NCI-H2029 treated with DMSO at 0.1 percent for 48 hours (cell line): ENCODE measurements at places on chromosomes 5 and 9.

DNA sequence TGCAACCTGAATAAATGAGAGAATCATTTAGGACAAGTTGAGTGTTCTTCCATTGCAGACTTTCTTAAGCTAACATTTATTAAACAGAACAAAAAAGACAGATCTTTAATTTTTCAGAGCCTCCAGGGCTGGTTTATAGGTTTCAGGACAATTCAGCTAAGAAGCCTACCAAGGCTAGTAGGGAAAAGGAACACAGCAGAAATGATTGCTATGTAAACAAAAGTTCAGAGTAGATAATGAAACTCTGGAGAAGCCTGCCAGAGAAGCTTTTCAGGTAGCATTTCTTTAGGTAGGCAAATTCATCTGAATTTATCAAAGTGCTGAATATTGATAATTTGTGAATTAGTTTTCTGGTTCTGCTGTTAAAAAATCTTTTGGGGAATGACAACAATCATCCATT, 264.2 kb downstream of the DEPDC1B start:
- no peak for DNase-seq

GRCh38 chr9:97479496-97480159, 21.8 kb upstream of the TMOD1 start:
- DNase-seq = no peak

GRCh38 chr5:2260211-2261003, 377.7 kb upstream of the IRX4 start:
- no peak for DNase-seq

DNA sequence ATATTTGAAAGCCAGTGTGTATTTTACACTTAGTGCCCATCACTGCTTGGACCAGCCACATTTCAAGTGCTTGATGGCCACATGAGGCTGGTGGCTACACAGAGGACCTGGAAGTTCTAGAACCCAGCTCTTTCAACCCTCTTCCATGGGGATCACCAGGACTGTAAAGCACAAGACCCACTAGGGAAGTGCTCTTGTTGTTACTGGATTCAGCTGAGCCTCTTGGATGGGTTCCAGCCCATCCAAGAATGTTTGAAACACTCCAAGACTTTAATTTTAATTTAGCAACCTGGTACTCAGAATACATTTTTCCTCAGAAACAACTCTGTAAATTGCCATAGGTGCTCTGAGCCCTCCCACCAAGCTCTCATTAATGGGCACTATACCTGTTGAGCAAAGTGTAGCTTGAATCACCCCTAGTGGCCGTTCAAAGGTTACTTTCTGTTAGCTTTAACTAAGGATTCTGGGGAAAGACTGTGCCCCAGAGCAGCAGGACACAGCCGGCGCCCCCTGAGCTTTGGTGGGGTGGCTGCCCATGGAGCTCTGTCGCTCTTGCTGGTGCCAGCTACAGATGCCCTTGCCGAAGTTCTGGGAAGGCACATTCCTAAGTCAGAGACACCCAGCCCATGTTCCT, 212.4 kb downstream of the HSD17B3 start:
- DNase-seq = no peak

DNA sequence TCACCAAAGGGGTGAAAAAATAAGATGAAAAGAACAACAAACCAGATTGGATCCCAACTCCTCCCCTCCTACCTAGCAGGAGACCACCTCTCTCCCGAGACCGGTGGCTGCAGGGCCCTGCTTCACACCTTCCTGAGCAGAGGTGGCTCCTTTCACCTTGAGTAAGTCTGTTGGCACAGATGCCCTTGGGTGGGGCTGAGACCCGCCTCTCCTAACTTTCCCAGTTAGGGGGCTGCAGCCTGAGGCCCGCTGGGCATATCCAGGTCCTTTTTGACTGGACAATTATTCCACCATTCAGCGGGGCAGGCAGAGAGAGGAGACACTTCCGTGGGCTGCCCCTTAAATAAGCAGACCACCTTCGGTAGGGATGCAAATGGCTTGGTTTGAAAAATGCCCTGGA, 1.3 kb downstream of the SLC25A48 start:
- DNase-seq = no peak

DNA sequence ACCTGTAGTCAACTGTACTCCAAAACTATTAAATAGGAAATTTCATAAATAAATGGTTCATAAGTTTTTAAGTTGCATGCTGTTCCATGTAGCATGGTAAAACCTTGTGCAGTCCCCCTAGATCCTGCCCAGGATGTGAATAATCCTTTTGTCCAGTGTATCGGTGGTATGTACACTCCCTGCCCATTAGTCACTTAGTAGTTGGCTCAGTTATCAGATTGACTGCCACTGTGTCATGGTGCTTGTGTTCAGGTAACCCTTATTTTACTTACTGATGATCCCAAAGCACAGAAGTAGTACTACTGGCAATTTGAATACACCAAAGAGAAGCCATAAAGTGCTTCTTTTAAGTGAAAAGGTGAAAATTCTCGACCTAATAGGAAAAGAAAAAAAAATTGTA, 134.2 kb downstream of the RNF180 start:
- no peak for DNase-seq
